Progenitor cell of endocrine pancreas (in vitro differentiated cells): ENCODE measurements at places on chromosomes 16 and 17.
A peak's percentile ranks its signal among the peaks of the same experiment; 100 is the strongest.

- no peak for DNase-seq
These were observed 7.8 kb downstream of the CCDC200 start for GRCh38 chr17:43220511-43221125.

GRCh38 chr16:78155791-78156345 lies 56.4 kb downstream of the WWOX start:
- no peak for DNase-seq

DNA sequence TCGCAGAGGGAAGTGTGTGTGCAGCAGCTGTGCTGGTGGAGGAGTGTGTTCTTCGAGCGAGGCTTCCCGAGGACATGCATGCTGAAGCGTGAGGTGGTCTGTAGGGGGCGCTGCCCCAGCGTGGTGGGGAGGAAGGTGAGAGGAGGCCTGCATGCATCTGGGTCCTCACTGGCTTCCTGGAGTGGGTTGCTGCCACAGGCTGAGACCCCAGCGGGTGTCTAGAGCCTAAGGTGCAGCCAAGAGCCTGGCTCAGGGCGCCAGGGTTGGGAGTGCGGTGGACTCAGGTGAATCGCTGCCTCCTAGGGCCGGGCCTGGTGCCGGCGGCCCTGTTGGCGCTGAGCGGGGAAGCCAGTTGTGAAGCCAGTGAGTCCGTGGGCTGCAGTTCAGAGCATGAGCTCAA lies 7.5 kb upstream of the HSD3B7 start:
- no peak for DNase-seq

DNA sequence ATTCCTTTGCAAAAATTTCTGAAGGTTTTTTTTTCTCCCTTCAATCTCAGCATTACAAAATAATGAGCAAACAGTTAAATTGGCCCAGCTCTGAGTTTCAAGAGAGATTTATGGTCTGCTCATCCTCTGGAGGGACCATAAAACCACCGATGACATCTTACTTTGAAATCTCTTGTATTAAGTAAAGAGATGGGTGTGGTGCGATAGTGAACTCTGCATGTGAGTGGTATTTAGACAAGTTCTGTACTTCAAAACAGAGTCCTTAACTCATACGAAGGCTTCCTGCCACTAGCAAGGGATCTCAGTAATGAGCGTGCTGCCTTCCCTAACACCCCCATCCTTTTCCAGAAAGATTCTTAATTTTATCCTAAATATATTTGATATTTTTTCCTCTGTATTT lies 2.1 kb downstream of the FAM20A start:
- no peak for DNase-seq

GRCh38 chr17:562174-562573 lies 152.5 kb downstream of the VPS53 start:
- DNase-seq: no peak

- no peak for DNase-seq
These were observed 129.5 kb downstream of the CDH13 start for GRCh38 chr16:82756283-82756599.

DNA sequence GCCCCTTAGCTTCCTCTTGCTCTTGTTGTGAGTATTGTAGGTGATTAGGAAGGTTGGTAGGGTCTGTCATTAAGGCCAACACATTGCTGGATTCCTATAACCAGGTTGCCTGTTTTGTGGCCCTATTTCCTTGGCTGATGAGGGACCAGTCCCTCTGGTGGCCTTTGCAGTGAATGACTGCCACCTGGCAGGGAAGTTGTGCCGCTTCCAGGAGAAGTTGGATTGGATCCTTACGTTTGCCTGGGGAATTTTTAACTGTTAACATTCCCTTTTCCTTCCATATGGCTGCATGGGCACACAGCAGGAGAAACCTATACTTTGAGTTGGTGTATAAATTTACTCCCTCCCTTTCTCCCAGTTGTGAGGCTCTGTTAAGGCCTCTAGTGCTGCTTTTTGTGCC lies 32.4 kb downstream of the LCMT1 start:
- DNase-seq: no peak

DNA sequence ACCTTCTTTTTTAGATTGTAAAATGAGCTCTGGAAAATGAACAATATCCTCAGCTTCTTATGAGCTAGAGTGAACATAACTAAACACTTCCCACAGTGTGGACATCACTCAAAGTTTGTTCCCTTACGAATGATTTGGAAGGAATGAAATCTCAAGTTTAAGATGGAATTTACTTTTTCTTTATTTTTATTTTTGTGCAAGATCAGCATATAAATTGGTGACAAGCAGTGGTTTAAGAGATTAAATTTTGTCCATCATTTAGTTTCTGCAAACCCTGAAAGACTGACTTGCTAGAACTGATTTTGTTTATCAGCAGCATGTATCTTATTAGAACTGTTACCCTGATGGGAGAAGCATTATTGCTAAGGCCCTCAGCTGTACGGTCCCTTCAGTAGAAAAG lies 420.1 kb downstream of the CDH8 start:
- DNase-seq: no peak

DNA sequence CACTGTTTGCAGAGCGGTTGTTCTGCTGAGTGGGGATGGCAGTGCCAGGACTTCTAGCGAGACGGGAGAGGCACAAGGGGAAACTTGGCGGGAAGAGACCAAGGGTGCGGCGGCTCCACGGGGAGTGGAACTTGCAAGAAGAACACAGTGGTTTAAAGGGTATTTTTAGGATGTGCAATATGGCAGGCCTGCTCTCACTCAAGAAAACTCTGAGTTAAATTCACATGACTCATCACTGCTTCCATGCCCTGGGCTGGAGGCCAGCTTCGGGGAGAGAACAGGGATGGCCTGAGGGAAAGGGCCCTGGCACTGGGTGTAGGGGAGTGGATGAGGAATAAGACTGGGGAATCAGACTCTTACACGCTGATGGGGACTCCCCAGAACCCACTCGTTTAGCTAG lies 13.3 kb upstream of the CD300LD start:
- DNase-seq: no peak

- no peak for DNase-seq
These were observed 78.5 kb downstream of the GRIN2A start for GRCh38 chr16:10103700-10104099.

DNA sequence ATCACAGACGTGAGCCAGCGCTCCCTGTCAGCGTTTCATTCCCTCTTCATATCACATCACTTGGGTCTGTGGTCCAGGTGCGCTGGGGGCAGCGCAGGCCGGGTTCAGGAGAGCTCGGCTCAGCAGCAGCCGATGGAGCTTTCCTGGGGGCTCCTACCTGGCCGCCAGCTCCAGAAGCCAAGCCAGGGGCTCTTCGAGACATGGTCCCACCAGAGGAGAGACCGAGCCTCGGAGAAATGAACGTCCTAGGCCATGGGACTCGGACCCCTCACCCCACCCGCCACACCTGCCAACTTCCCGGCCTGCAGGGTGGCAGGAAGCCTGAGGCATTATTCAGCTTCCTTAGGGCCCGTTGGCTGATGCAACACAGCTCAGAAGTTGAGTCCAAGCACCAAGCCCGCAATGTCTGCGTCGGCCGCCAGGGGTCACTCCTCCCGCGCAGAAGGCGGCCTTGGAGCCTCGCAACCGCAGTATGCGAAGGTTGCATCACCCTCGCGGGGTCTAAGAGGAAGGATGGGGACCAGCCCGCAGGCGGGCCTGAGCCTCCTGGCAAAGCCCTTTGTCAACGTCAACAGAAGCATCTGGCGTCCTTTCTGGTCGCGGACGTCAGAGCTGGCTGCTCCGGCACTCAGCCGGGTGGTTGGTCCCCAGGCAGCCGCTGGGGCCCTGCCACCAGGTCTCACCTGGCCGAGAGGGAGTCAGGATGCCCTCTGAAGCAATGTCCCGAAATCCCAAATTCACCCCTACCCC lies 13.2 kb upstream of the KLHDC4 start:
- peak; percentile 88 for DNase-seq

DNA sequence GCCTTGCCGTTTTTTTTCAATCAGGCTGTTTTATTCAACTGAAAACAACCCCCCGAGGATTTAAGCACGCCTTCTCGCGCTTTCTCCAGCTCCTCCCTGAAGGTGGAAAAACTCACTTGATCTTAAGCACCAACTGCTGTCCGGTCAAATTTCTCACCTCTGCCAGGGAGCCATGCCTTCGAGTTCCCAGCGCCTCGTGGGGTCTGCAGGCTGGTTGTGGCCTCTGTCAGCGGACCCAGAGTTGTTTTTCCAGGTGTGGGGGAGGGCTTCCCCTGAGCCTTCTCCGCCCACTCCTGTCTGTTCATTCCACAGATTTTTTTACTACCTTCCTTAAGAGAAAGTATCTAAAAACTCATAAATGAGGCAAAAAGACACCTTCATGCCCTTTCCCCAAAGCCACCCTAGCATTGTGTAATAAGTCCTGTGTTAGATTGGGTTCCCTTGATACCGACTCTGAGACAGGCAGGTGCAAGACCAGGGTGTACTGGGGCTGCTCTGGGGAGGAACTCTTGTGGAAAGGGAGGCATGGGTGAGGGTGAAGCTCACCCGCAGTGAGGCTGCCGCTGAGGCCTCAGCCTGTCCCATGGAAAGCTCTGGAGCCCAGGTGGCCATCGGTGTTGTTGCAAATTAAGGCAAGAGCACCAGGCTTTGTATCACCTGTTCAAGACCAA lies 101.6 kb downstream of the AXIN2 start:
- no peak for DNase-seq

- no peak for DNase-seq
These were observed 116.8 kb downstream of the CDYL2 start for GRCh38 chr16:80687606-80688005.

- no peak for DNase-seq
These were observed 2.3 kb downstream of the TOP2A start for GRCh38 chr17:40415390-40415789.

DNA sequence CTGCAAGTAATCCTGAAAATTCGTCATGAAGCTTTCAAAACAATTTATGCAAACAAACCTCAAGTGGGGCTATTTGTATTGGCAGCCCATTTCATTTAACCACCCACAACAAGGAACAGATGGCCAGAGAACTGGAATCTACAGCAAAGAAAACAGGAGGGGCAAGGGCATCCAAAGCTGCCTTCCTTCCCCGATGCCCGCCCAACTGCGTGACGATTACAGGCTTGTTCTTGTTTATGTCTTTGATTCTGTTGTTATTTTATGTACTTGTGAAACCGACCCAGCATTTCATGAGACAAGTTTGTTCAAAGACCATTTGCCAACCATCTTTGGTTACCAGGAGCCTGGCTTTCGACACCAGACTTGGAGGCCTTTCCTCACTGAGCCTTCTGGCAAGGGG lies 59.1 kb upstream of the IRX6 start:
- DNase-seq: no peak

GRCh38 chr17:80053102-80053501 lies 16.7 kb downstream of the CCDC40 start:
- DNase-seq: no peak

- DNase-seq: peak; percentile 6
These were observed 30.6 kb downstream of the IL21R start for GRCh38 chr16:27432558-27432957.

- DNase-seq: no peak
These were observed 519.3 kb upstream of the CDH11 start for GRCh38 chr16:65641049-65641761.

GRCh38 chr16:75761108-75761507 lies 34.8 kb upstream of the CPHXL start:
- no peak for DNase-seq

GRCh38 chr17:42979511-42980273 lies at the start of gene PTGES3L:
Gene PTGES3L, minus strand, starts transcription at chr17:42980080. Its CDS starts 27 bp downstream, at chr17:42980053.
- DNase-seq: peak; percentile 21

GRCh38 chr16:27448532-27449433 lies 46.8 kb downstream of the IL21R start:
- no peak for DNase-seq

- DNase-seq: no peak
These were observed 4.4 kb upstream of the MED9 start for GRCh38 chr17:17472333-17472920.

DNA sequence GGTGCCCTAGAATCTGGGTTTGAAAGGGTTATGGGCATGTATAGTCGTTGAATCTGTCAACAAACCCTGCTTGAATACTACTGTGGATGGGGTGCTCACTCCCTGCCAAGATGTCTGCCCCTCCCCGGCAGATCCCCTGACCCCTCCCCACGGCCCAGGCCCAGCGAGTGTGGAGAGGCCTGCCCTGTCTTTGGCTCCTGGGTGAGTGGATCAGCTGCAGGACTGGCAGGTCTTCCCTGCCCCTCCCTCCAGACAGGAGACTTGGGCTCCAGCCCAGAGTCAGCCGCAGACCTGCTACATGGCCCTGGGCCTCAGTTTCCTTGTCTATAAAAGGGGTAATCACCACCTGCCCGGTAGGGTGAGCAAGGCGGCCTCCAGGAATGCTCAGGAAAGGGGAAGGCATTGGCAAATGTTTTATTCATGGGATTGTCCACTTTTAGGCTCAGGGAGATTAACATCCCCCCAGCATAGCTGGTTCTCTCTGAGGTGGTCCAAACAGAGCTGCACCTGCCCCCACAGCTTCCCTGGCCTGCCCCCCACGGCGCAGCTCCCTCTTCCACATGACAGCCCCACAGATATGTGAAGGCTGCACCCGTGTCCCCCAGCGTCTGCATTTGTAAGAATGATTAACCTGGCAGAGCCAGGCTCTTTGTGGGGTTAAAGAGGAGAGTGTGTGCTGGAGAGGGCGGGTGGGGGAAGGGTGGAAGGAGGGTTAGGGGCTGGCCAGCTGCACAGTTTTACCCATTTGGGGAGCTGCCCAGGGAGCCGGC lies 18.5 kb upstream of the SPNS2 start:
- DNase-seq: no peak

DNA sequence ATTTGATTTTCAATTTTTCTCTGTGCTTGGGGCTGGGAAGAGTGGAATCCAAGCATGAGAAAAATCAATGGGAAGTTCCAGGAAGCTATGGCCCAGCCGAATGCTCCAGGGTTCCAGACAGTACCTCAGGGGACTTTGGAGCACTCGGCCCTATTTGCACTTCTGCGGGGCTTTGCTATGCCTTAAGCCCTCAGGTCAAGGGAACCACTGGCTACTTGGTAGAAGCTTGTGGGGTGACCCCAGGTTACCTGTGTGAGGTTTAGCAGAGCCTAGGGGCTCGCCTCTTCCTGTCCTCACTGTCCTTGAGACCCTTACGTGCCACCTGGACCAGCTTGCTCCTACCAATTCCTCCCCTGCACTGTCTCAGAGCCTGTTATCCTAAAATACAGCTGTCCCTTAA lies 121.3 kb downstream of the MGAT5B start:
- no peak for DNase-seq

GRCh38 chr16:88506723-88507122 lies 53.6 kb downstream of the ZFPM1 start:
- DNase-seq: no peak

DNA sequence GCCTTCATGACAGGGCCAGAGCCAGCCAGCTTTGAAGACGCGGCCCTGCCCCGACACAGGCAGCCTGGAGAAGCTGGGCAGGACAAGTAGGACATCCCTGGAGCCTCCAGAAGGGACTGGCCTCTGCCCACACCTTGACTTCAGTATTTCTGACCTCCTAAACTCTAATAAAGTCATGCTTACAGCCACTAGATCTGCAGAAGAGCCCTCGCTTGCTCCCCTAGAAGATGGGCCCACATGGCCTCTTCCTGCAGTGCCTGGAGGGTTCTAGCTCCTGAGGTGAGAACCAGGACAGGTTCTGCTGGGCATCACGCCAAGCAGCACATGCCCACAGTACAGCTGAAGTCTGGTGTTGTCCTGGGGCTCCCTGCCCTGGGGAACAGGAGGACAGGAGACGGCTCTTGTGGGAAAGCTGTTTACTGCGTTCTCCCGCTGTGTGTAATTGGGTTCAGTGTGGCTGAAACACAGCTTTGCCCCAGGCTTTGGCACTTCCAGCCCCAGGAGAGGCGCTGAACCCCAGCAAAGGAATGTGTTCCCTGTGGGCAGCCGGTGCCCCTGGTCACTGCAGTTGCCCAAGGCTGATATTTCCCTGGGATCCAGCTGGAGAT lies 2.6 kb downstream of the APRT start:
- no peak for DNase-seq

- no peak for DNase-seq
These were observed 230.3 kb downstream of the MRTFB start for GRCh38 chr16:14301169-14302030.
